Stimulated activated naive B cell treated with anti-CD40 and anti-IgM and Interleukin-4, amounts not matched to agents 10 μg/mL and 1 μg/mL and 100 μg/mL, for 72 hours (primary cell): ENCODE measurements at places on chromosomes 11 and 22.

DNA sequence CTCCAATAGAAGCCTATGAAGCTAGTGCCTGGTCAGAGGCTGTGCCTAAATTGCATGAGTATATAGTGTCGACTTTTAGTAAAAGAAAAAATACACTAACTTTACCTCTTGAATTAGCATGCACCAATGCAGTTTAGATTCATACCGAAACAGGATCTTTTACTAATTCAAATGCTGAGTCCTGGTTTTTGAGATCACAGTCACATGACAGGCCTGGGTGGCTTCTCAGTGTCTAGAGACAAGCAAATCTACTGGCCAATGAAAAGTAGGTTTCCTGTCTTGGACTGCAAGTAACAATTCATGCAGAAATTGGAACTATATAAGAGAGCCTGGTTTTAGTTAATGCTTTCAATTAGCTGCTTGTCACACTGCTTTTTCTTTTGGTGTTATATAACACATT is 7.2 kb downstream of the ARHGEF12 start:
- peak; percentile 26 for DNase-seq

- no peak for DNase-seq
These were observed 594 bp upstream of the POU2AF1 start for GRCh38 chr11:111379602-111380136.

GRCh38 chr22:23070418-23071229 is at the start of gene GNAZ:
TSS of gene GNAZ (plus strand) at chr22:23070519. CDS start at chr22:23095696, 25,177 bp downstream.
- no peak for DNase-seq

- no peak for DNase-seq
These were observed 241.4 kb downstream of the TTC28 start for GRCh38 chr22:28438183-28438768.

- no peak for DNase-seq
These were observed 328.7 kb downstream of the FAM181B start for GRCh38 chr11:82404981-82405380.

- no peak for DNase-seq
These were observed 1471.6 kb downstream of the TBC1D22A start for GRCh38 chr22:48234011-48234410.

GRCh38 chr11:9855579-9856287 is 191.9 kb downstream of the SWAP70 start:
- peak; percentile 7 for DNase-seq

GRCh38 chr11:66388780-66389386 is 17.3 kb upstream of the SLC29A2 start:
- peak; percentile 40 for DNase-seq

DNA sequence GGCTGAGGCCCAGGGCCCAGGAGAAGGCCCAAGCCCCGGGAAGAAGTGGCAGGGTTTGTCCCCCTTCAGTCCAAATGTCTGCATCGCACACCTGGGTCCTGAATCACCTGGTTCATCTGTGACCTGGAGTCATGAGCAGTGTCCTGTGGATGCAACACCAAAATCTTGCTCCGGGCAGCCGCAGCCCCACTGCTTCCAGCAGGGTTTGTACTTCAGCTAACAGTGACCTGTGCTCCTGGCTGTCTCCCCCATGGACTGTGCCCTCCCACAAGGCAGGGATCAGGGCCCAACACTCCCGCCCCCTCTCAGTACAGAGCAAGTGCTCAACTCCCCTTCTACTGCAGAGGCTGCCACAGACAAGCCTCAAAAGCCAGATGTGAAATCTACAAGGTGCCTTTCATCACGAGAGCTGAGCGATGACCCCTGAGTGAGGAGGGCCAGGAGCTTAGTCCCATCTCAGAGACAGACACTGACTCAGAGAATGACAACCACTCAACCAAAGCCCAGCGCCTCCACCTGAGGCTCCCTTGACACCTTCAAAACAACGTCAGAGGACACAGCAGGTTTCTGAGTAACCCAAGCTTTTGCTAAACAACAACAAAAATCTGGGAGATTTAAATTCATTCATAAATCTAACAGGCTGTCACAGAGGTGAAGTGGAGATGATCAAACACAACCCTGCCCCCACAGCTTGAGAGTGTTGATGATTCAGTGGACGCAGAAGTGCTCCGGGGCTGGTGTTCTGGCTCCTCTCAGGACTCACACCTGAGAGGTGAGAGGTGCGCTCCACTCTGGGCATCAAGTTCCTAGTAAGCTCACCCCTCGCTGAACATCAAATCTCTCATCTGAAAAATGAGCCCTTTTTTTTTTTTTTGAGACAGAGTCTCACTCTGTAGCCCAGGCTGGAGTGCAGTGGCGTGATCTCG is 3.4 kb downstream of the KIAA0930 start:
- no peak for DNase-seq

GRCh38 chr22:29335656-29336055 is 20.2 kb upstream of the RASL10A start:
- DNase-seq, result no peak

- no peak for DNase-seq
These were observed 1493.7 kb downstream of the TBC1D22A start for GRCh38 chr22:48256041-48256739.

- DNase-seq, result no peak
These were observed 15.8 kb downstream of the BLID start for GRCh38 chr11:122100037-122100755.

DNA sequence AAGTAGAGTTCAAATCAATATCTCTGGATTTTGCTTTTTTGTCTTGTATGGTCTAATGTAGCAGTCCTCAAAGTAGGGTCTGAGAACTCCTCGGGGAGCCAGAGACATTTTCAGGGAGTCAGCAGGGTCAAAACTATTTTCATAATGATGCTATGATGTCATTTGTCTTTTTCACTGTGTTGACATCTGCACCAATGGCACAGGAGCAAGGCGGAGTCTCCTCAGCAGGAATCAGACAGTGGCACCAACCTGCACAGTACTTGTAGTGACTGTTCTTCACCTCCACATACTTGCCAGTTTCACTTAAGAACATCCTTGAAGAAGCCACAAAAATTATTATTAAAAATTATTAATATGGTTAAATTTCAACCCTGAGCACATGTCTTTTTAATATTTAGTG is 14.9 kb upstream of the FXYD6 start:
- no peak for DNase-seq

- peak; percentile 58 for DNase-seq
These were observed 41.8 kb downstream of the TST start for GRCh38 chr22:36977401-36977861.

DNA sequence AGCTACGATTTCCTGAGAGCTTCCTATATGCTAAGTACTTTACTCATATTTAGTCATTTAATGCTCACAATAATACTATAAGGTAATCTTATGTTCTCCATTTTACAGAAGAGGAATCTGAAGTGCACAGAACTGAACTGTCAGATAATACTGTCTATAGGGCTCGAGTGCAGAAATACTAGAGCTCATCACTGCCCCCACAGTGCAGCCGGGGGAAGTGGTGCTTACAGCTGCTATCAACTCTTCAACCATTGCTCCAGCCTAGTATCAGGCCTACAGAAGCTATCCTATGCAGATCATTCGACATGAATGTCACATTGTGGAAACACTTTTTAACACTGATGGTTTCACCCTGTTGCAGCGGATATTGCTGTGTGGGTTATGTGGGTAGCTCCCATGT is 929.9 kb downstream of the NTM start:
- no peak for DNase-seq

GRCh38 chr11:62458212-62459002 is 39.6 kb downstream of the SCGB1A1 start:
- no peak for DNase-seq

- no peak for DNase-seq
These were observed 31.3 kb upstream of the WNT7B start for GRCh38 chr22:46008291-46008690.

- no peak for DNase-seq
These were observed 37.1 kb downstream of the KCNQ1OT1 start for GRCh38 chr11:2662430-2663299.

- no peak for DNase-seq
These were observed 453 bp downstream of the GAS2 start for GRCh38 chr11:22666688-22667439.

- no peak for DNase-seq
These were observed 161.1 kb upstream of the GRK3 start for GRCh38 chr22:25403284-25403810.

DNA sequence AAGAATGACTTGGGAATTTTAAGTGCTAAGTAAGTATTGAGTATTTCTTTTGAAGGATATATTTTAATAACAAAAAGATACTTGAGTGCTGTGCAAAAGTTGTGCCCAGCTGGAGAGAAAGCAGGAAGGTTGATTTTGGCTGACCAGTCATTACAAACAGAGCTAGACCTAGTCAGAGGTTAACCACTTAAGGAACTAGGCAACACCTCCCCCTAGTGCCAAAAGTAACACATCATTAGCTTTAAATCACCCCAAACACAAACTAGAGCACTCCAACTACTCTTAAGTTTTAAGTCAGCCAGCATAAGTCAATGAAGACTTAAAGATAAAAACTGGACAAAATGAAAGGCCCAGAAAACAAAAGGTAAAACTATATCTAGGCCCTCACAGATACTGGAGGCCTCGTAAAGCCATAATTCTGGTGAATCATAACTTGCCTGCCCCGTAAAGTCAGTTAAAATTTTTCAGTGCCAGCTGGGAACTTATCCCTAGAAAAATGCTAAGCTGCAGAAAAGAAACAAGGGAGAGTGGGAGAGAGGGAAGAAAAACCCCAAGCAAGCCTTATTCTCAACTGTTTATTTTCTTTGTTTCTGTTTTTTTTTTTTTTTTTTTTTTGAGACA is 4.6 kb downstream of the TMEM9B start:
- peak; percentile 24 for DNase-seq

- no peak for DNase-seq
These were observed 24.4 kb downstream of the HORMAD2 start for GRCh38 chr22:30104501-30105156.

DNA sequence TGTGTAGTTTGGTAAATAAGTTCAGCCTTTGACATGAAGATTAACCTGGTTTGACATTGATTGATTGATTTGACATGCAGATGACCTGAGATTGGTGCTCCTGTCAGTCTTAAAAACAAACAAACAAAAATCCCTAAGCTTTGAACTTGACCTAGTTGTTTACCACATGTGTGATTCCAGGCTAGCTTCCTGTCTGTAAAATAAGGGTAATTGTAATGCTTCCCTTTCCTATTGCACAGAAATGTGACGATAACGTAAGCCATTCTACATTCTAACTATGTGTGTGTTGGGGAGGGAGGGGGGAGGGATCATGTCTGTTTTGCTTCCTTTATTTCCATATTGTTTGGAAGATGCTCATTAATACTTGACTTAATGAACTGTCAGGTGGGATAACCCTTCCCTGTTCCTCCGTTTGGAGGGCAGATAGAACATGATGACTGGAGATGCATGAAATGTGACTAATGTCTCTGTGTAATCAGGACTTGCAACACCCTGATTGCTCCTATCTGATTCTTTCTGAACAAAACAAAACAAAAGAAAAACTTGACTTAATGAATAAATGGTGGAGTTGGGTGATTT is 106.1 kb upstream of the CLMP start:
- DNase-seq, result no peak

DNA sequence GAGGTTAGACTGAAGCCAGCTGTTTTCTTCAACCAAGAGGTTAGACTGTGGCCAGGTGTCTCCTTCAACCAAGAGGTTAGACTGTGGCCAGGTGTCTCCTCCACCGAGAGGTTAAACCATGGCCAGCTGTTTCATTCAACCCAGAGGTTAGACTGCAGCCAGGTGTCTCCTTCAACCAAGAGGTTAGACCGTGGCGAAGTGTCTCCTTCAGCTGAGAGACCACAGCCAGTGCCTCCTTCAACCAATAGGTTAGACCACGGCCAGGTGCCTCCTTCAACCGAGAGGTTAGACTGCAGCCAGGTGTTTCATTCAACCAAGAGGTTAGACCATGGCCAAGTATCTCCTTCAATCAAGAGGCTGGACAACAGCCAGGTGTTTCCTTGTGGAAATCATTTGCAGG is 498.1 kb downstream of the TBC1D22A start:
- no peak for DNase-seq

DNA sequence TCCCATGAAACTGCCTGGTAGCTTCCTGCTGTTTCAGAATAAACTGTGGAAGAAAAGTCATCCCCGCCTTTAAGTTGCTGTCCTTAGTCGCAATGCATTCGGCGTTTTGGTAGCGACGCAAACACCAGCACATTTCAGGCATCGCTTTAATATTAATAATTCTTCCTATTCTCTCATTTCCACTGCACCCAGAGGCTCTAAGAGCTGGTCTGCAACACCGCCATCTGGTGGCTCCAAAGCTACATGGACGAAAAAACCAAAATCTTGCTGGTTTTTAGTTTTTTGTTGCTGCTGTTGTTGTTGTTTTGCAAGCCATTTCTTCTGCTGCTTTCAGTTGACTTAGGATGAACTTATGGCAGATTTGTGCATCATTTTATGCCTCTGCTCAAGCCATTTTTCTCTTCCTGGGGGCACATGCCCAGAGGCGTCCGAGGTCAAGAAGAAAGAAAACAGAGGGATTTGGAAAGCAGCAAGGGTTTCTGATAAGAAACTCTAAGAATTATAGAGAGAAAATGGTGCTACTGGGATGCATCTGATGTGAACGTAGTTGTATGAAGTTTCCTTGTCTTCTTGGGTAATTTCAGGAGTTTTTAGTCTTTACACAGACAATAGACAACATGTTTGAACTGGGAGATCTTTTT is 345.4 kb upstream of the KIRREL3 start:
- DNase-seq, result no peak

- no peak for DNase-seq
These were observed 697.6 kb downstream of the JRKL start for GRCh38 chr11:97087419-97087818.

DNA sequence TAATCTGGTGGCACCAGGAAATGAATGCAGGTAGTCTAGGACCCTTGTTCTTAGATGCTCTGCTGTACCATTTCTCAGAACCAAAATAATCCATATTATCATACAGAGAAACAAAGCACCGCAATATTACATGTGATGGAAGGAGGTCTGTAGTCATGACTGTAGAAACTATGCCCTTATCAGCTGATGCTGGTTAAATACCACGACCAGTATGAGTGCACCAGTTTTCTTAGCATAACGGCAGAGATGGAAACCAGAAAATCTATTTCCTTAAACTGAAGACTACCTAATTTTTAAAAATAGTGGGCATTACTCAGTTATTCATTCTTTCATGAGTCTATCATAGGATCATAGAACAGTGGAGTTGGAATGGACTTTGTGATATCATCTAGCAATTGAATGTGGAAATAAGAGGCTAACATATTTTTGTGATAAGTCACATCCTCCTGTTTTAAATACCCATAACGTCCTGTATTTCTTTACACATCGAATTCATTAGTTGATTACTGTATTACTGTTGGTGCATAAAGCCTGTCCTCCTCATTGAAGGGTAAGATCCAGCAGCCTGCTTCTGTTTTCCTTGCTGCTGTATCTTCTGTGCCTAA is 15.1 kb downstream of the JHY start:
- no peak for DNase-seq

DNA sequence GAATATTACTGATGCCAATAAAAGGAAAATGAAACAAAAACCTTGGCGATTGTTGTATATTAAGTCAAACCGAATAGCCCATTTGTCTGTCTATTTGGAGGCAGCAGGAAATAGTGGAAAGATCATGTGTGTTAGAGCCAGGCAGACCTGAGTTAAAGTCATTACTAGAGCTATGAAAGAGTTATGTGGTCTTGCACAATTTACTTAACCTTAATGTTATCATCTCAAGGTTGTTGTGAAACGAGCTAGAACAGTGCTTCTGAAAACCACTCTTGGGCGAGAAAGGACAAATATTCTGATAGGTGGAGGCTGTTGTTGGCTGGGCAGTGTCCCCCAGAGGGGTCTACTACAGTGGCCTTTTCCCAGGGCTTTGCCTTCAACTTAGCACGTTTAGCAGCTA is 60.0 kb upstream of the NUP160 start:
- no peak for DNase-seq
